Natural killer cell (primary cell): ENCODE measurements at places on chromosomes 11 and 22.

GRCh38 chr11:130278151-130278550 is 36.6 kb downstream of the ZBTB44 start:
- DNase-seq = no peak

GRCh38 chr22:26602127-26602526 is 12.2 kb upstream of the TPST2 start:
- no peak for DNase-seq

DNA sequence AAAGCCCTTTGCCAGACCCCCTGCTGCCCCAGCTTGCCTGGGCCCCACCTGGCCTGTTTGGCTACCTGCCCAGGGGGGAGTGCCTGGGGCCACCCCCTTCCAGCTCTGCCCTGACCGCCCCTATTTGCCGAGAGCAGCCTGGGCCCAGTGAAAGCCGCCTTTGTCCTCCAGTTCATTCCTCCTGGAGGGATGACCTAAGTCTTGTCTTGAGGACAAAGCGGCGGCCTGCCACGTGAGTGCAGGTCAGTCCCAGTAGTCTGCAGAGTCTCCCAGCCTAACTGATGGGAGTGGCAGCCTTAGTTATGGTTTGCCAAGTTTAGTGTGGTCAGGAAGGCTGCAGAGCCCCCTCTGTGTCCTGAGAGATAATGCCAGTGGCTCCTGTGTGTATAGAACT is 115.9 kb upstream of the CRYBB3 start:
- no peak for DNase-seq

- DNase-seq = no peak
Observed at GRCh38 chr11:121520243-121521144, 67.7 kb upstream of the SORL1-AS1 start.

DNA sequence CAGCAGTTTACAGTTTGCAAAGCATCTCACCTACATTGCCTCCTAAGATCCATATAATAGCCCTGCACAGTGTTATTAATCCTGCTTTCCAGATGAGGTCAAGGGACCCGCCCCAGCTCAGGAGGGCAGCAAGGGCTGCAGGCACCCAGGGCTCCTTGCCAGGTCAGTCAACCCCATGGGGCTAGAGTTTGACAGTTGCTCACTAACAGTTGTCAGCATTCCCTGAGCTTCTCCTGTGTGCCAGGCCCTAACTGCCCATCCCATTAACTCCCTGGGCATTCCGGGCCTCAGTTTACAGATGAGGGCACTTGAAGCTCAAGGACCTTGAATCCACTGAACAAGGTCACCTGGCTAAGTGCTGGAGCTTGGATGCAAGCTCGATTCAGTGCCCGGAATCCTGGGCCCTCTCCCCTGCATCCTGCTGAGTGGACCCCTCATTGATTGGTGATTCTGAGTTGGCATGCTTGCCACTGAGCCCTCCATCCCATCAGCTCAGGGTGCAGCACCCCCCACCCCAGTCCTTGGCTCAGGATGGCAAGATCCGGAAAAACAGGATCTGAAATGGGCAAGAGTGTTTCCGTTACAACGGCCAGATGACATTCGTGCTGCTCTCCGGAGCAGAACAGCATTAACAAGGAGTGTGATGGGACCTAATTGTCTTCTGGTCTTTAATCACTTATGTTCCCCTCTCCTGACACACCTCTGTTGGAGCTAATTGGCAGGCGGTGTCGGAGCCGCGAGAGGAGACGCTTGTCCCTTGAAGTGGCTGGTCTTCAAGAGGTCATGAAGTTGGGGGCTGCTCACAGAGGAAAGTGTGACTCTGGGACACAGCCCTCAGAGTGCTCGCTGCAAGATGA is 87.4 kb upstream of the SHISAL1 start:
- no peak for DNase-seq

- DNase-seq = no peak
Observed at GRCh38 chr11:67491276-67492068, 8.6 kb downstream of the AIP start.
